ENCODE measurements at places on chromosomes 5 and 9.

GRCh38 chr9:137034039-137034708 lies 2.3 kb upstream of the FUT7 start:
- DNase-seq, result no peak

DNA sequence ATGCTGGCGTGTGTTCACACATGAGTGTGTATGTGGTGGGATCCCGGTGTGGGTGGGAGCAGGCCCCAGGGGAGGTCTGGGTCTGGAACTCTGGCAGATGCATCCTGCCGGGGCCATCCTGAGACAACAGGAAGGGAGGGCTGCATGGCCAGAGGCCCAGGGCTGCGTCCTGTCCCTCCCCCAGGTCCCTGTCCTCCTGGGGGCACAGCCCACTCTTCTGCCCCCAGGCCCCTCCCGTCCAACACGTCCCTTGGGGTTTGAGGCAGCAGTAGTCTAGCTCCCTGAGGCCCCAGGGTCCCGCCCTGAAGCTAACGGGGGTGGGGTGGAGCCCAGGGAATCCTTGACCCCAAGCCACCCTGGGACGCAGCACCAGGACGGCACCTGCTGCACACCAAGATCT lies 16.6 kb downstream of the FLT4 start:
- no peak for DNase-seq

- no peak for DNase-seq
Observed at GRCh38 chr5:10485897-10486296, 44.2 kb downstream of the ROPN1L start.

GRCh38 chr9:129551393-129551973 lies 69.4 kb downstream of the C9orf50 start:
- no peak for DNase-seq

DNA sequence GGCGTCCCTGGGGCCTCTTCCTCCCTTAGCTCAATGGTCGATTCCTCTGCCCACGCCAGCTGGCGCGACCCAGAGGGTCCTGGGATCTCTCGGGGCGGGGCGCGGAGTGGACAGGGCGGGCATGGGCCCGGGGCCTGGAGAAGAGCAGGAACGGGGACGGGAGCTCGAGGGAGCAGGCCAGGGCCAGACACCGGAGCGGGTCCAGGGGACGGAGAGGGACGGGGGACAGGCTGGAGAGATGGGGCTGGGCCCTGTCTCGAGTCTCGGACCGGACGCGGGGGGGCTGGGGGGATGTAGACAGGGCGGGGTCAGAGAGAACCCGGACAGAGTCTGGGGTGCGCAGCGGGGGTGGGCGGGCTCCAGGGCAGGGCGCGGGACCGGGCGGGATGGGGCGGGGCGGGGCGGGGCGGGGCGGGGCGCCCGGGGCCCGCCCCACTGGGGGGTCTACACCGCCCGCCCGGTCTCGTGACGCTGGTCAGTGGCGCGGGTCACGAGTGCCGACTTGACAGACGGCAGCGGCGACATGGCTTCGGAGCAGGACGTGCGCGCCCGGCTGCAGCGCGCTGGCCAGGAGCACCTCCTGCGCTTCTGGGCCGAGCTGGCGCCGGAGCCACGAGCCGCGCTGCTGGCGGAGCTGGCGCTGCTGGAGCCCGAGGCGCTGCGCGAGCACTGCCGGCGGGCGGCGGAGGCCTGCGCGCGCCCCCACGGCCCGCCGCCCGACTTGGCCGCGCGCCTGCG lies at the start of gene UAP1L1:
UAP1L1 (plus strand) TSS at position 508 of the 738 bp plus-strand sequence; CDS start at position 524, 16 bp downstream.
- DNase-seq, result no peak

DNA sequence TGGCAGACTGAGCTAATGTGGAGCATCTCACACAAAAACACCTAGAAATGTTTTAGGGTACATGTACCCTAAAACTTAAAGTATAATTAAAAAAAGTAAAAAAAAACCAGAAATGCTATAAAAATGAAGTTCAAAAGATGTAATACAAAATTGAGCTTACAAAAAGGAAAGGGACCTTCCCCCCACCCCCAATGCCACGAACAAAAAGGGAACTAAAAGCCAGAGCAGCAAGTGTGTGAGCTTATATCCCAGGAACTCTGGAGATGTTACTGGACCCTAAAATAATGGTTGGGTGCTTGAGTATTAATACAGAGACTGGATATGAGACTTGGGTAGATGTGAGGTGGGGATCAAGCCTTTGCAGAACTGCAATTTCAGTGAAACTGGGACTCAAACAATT lies 11.0 kb downstream of the SPATA9 start:
- DNase-seq, result no peak

DNA sequence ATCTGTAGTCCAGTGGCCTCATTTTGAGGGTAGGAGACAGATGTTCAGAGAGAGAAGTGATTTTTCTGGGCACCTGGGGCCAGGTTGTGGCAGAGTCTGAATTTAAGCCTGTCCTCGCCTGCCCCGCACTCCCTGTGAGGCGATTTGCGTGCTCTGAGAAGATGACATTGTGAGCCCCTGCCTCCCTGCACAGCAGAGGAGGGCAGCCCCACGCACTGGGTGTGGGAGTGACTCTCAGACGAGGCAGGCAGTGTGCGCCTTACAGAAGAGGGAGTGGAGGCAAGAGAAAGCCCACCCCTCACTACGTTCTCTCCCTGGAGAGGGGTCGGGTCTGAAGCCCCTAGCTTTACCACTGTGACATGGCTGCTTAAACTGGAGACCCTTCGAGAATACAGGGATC lies 35.7 kb downstream of the IRX4 start:
- no peak for DNase-seq

DNA sequence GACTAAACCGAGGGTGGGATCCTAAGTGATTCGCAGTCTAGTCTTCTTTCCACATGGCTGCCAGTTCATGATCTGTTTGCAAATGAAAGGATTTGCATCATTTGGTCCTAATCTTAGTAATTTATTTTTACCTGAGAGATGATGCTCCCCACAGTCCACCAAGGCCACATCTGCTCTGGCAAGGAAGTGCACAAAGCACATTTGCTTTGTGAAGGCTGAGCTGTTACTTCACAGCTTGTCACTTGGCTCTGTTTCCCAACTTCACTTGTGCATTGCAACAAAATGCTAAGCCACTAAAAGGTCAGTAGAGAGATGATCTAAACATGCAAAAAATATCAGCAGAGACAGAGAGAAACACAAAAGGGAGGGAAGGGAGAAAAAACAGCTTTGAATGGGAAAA lies 128.5 kb upstream of the VLDLR start:
- no peak for DNase-seq

DNA sequence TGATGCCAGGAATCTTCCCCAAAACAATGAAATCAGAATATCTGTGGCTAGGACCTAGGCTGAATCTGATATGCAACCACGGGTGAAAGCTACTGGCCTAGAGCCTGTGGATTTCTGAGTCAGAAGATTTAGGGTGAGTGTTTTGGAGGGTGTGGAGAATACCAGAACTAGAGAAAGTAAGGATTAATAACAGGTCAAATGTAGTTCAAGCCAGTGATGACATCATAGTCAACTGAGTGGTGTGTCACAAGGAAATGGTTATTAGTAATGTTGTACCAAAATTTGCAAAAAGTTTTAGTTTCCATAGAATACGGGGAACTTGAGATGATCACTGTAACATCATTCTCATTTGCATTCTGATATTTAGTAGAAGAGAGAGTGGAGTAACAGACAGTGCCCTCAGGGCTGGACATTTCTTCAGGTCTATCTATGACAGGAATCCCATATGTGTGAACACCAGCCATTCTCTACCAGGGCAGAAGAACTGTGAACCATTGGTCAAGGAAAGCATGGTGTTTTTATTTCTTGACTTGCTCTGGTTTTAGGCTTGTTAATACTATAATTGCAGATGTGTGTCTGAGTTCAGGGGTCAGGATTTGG lies 3.7 kb downstream of the GALNT12 start:
- no peak for DNase-seq

GRCh38 chr5:30605693-30606268 lies 587.7 kb upstream of the CDH6 start:
- DNase-seq, result peak; percentile 77

- DNase-seq, result no peak
Observed at GRCh38 chr5:154101184-154101583, 62.4 kb downstream of the MFAP3 start.

- DNase-seq, result peak; percentile 21
Observed at GRCh38 chr9:108812396-108813025, 43.3 kb downstream of the ACTL7B start.

DNA sequence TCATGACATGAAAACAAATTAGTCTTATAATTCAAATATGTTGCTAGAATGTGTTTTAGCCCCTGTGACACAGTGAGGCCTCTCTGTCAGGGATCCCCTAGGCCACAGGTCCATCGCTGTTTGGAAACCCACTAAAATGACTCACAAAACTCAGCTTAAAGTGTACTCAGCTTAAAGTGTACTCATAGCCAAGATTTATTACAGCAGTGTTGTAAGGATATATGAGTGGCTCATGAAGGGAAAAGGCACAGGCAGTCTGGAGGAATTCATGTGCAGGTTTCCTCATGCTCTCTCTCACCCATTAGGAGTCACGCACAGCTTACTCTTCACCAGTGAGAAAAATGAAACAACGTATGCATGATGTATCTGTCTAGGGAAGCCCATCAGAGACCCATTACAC lies 24.4 kb upstream of the TGFBI start:
- DNase-seq, result no peak

DNA sequence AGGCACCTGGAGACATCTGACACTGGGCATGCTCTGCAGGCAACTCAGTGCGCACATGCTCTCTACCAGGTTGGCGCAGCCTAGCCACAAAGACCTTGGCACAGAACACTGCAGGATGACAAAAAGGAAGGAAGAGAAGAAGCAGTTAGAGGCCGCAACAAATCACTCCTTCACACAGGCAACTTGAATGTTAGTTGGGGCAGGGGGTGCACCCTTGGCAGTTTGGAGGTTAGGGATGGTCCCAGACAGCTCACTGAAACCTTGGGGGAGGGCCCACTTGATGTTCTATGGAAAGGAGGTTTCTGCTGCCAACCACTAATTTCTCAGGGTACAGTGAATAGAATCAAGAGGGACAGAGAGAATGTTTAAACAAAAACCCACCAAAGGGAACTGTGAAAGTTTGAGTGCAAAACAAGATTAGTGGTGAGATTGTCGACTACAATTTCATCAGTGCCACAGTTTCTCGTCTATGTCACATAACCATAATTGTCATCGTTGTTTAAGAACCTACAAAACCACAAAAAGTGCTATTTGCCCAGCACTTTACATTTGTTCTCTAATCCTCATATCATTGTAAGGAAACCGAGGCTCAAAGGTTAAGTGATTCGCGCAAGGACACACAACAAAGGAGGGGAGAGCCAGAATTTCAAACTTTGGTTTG lies 48.7 kb downstream of the FBXW11 start:
- DNase-seq, result no peak

GRCh38 chr5:7759951-7760580 lies 90.9 kb downstream of the CFAP90 start:
- DNase-seq, result no peak

GRCh38 chr5:20291766-20292165 lies 303.8 kb upstream of the CDH18 start:
- DNase-seq, result no peak

DNA sequence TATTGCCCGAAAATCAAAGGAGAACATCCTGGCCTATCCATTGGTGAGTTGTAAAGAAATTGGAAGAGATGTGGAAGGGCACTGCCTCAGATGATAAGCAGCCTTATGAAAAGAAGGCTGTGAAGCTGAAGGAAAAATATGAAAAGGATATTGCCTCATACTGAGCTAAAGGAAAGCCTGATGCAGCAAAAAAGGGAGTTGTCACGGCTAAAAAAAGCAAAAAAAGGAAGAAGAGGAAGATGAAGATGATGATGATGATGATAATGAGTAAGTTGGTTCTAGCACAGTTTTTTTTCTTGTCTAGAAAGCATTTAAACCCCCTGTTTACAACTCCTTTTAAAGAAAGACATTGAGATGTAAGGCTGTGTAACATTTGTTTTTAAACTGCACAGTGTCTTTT lies 59.8 kb upstream of the ZBED3 start:
- no peak for DNase-seq

DNA sequence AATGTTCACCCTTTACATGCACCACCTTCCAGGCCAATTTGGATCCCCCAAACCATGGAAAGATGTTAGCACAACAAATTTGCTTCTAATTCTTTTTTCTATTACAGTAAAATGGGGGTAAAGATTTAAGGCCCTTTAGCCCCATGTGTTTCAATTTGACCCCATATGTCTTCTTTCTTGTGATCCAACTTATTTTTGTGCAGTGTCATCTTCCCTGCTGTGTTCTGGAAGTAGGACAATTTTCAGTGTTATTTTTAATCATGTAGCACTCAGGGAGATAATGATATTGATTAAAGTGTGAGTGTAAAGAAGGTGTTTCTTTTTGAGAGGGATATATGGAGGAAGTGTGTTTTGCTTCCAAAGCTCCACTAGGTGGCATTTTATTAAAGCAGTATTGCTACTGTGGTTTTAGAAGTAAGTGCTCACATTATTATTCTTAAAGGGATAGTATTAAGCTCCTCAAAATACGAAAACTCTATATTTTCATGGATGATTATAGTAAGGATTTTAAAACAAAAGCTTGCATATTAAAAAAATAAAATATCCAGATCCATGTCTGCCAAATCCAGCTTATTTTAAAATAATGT lies 118.7 kb upstream of the ATP10B start:
- peak; percentile 33 for DNase-seq

- DNase-seq, result no peak
Observed at GRCh38 chr9:136147038-136147889, 28.6 kb upstream of the TMEM250 start.

DNA sequence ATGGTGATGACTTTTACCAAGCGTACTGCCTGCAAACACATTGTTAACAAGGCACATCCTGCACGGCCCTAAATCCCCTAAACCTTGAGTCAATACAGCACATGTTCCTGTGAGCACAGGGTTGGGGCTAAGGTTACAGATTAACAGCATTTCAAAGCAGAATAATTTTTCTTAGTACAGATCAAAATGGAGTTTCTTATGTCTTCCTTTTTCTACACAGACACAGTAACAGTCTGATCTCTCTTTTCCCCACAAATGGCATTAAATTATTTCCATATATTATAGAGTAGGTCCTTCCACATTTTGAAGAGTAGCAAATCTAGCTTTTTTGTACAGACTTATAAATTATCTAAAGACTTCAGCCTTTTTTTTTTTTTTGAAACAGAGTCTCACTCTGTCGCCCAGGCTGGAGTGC lies 1.6 kb upstream of the TMEM141 start:
- DNase-seq, result no peak

DNA sequence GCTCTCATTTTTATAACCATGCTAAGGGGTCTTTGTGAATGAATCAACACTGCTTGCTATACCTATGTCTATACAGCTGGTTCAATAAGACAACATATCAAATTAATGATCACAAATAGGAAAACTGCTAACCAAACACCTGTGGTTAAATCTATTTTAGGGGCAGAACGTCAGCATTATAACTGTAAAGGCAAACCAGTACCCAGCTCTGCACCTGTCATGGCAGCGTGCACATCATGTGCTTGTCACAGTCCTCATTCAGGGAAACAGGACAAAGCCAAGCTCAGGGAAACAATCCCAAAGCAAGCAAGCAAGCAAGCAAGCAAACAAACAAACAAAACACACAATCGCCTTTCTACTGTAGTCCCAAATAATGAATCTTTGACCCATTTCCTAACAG lies 277.7 kb upstream of the DAP start:
- DNase-seq, result peak; percentile 53

GRCh38 chr5:25056836-25057235 lies 412.1 kb upstream of the CDH10 start:
- DNase-seq, result no peak
